ENCODE measurements at places on chromosomes 2 and 18.

DNA sequence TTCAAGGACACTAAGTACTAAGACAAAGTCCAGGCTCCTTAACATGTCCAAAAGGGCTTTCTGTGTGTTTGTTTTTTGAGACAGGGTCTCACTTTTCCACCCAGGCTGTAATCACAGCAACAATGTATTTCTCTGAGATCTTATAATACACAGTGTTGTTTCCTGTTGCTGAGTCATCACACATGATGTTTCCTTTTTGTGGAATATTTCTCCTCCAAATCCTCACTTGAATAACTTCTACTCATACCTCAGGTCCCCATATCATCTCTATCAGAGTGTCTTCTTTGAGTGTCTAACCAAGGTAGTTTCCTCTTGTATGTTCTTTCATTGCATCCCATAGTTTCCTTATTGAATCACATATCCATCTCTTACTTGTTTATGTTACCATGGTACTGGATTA lies 632.0 kb upstream of the PIK3C3 start:
- no peak for DNase-seq

- no peak for DNase-seq
Observed at GRCh38 chr18:79763407-79763806, 34.3 kb upstream of the KCNG2 start.

DNA sequence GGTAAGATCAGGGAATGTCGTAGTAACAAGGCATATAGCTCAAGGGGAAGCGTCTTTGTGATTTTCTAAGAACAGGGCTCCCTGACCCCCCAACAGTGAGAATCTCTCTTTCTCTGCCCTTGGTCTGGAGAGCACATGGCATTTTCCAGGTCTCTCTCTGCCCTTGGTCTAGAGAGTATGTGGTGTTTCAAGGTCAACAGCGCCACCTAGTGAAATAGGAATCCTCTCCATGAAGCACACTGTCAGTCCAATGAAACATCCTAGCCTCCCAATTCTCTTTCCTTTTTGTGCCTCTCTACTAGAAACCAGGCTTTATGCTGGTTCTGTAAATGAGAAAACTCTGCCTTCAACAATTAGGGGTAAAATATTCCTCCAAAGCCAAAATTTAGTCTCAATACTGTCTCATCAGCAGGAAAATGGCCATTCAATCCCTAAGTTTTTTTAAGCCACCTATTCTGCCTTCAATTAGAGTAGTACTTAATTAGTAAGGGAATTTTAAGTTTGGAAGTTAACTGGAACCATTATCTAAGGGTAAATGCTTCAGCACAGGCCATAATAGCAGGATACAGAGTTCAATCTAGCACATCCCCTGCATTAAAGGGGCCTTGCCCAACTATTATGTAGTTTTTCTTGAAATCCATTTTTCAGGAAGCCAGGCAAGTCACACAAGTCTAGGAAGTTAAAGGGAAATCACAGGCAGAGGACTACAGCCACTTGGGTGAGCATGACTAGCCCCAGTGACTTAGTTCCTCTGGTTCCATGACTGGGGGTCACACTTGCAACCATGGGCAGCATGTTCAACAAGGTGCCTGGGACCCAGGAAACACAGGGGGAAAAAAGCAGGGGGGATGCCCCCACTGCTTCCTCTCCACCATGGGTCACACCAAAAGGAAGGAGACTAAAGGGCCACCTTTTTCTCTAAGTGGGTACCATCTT lies 12.4 kb downstream of the DYM start:
- peak; percentile 53 for DNase-seq

DNA sequence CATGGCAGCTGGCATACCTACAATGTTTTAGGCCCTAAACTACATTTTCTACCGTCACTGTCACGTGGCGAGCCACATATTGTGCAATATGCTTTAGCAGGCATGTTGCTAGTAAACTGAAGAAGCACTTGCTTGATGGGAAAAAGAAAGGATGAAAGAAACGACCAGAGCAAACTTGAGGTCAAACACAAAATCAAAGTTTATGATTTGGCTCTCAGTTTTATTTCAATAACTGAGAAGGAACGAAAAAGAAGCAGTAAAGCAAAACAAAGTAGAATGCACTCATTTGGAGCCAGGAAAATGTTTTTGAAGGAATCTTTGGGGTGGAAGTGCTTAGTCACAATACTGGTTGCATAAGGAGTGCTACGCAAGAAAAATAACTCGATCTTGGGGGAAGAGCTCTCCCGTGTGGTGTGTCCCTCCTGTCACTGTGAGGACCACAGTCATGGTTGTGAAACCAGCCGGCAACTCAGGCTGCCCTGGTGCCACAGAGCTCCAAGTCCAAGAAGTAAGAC lies 349.8 kb downstream of the RBM43 start:
- DNase-seq: no peak

DNA sequence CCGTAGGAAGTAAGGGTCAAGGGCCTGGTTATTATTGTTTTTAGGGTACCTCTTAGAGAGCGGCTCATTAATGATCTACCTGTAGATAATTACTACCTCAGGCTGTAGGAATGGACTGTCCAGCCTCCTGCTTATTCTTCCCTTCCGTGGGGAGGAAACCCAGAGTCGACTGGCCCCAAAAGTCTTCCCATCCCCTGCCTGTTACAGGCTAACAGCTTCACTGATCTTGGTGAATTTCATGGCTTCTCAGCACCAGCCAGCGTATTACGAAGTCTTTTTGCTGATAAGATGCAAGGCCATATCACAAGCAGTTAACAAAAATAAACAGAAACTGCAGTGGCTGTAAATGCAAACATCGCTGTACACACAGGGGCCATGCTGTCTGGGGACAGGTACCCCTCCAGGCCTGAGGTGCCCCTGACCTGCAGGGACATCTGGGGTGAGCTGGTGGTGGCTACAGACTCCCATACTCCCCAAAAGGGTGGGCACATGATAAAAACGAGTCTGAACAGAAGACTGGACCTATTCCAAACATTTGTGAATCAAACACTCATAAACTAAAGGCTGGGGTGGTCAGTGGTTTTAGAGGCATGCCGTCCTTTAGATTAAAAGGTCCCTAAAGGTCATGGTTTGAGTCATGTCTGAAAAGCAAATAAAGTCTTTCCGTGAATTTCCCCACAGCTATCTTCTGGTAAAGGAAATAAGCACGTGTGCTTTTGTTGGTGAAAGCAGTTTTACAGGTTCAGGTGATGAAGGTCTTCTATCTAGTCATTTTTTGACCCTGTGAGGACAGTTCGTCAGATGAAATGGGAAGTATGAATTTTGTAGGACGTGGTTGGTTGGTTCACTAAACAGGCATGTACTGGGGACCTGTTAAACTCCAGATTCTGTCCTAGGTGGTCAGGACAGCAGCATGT lies 36.7 kb downstream of the TTC39C start:
- no peak for DNase-seq

DNA sequence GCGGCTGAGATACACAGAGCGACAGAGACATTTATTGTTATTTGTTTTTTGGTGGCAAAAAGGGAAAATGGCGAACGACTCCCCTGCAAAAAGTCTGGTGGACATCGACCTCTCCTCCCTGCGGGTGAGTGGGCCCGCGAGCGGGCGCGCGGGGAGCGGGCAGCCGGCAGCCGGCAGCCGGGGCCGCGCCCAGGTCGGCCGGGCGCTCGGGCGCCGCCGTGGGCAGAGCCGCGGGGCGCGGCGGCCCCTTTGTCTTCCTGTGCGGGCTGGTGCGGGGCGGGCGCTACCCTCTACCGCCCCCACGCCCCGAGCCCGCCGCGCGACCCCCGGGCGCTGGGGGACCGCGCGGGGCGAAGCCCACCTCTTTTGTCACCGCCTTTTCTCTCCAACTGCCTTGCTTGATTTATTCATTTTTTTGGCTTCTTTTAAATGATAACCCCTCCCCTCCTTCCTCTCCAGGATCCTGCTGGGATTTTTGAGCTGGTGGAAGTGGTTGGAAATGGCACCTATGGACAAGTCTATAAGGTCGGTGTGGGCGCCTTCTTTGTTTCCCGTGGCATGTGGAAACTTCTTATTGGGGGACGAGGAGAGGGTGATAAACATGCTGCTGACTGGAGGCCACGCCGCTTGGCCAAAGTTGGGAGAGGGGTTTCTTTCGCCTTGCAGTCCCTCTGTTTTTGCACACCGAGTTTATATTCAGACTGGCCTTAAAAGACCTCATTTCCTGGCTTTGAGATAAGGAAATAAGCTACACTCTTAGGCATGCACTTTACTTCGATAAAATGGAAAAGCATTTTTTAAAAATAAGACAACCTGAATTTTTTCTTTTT lies 722 bp downstream of the MAP4K4 start:
- peak; percentile 33 for DNase-seq

DNA sequence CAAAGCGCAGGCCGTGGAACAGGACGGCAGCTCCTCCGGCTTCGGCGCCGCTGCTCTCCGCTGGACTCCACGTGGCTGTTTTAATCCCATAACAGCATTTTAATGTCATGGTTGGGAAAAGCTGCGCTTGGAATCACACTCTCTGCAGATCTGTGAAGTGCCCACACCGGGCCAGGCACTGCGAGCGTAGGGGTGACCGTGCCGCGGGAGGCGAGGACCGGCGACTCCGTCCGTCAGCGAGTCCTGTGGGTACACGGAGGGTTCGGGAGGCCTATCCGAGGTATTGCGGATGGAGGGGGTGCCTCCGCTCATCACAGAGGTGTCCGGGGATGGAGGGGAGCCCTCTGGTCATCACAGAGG lies 198.0 kb upstream of the SALL3 start:
- DNase-seq: no peak

- DNase-seq: no peak
Observed at GRCh38 chr2:223619486-223620129, 17.4 kb upstream of the SCG2 start.

DNA sequence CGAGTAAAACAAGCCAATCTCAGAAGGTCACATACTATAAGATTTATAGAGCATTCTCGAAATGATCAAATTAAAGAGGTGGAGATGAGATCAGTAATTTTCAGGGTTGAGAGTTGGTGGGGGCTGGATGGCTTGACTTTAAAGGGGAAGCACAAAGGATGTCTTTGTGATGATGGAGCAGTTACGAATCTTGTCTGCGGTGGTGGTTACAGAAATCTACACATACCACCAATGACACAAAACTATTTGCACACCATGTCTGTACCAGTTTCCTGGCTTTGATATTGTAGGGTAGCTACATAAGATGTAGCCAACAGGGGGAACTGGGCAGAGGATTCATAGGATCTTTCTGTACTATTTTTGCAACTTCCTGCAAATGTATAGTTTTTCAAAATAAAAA lies 190.6 kb upstream of the SMIM21 start:
- DNase-seq: no peak

- DNase-seq: no peak
Observed at GRCh38 chr2:12009323-12009905, 263.0 kb downstream of the LPIN1 start.

GRCh38 chr2:106960683-106961161 lies 74.8 kb upstream of the ST6GAL2 start:
- DNase-seq: no peak

All from activated naive CD4-positive, alpha-beta T cell treated with anti-CD3 and anti-CD28 coated beads for 36 hours (primary cell).